Right ventricle myocardium superior (tissue), 1 donor: ENCODE measurements at places on chromosomes 1 and 21. TPM values are rescaled to one million over a fixed set of nuclear protein-coding genes. Genes with fewer than 3 reads are reported as not detected.

Gene LYPD8
- not detected for total RNA-seq

Gene NPPB
- 5.1 TPM for total RNA-seq

Gene MYOG
- not detected for total RNA-seq

Gene HHIPL2
- total RNA-seq = not detected

Gene KCNA2
- 0.70 TPM for total RNA-seq

Gene ENSA
- 108 TPM for total RNA-seq

DNA sequence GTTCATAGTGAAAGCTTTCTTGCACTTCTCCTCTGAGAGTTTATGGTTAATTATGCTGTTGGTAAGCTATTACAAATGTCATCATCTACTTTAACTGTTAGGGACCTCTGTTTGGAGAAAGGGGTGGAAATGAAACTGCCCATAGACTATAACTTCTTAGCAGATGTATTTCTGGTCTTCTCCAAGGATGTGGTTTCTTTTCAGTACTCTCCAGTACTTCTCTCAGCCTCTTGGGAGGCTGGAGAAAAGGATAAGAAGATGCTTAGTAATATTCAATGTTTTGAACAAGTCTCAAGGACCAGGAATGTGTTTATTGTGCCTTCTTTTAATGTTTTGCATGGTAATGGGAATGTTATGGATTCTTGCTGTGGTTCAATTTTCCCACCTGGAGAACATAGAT is 60.4 kb downstream of the LAMC2 start:
- no peak for DNase-seq

GRCh38 chr1:29753244-29753643 is 516.9 kb downstream of the PTPRU start:
- DNase-seq = no peak

DNA sequence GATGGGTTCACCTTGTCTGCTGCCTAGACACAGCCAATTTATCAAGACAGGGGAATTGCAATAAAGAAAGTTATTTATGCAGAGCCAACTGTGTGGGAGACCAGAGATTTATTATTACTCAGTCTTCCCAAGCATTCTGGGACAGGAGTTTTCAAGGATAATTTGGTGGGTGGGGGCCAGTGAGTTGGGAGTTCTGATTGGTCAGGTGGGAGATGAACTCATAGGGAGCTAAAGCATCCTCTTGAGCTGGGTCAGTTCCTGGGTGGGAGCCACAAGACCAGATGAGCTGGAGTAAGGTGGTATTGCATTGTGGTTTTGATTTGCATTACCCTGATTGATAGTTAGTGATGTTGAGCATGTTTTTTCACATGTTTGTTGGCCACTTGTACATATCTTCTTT is 86.1 kb downstream of the PRKAB2 start:
- DNase-seq = no peak

GRCh38 chr1:95168761-95169351 is 51.7 kb downstream of the TLCD4 start:
- DNase-seq = no peak

DNA sequence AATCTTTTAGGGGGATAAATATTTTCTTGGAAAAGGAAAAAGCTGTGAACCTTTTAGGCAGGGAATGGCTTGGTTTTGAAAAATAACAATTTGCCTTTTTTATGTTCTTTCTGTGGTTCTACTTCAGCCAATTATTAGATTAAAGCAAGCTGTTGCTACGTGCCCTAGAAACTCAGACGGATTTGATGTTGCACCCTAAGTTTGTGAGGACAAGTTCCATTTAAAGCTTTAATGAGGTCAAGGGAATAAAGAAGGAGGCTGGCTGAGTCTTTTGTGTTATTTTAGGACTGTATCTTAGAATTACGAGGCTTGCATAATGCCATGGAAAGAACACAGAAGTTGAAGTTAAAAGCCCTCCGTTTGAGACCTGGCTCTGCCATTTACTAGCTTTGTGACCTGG is 216.9 kb downstream of the NUF2 start:
- DNase-seq = no peak

GRCh38 chr1:160207771-160208556 is 2.8 kb downstream of the PEA15 start:
- DNase-seq = peak; percentile 54

DNA sequence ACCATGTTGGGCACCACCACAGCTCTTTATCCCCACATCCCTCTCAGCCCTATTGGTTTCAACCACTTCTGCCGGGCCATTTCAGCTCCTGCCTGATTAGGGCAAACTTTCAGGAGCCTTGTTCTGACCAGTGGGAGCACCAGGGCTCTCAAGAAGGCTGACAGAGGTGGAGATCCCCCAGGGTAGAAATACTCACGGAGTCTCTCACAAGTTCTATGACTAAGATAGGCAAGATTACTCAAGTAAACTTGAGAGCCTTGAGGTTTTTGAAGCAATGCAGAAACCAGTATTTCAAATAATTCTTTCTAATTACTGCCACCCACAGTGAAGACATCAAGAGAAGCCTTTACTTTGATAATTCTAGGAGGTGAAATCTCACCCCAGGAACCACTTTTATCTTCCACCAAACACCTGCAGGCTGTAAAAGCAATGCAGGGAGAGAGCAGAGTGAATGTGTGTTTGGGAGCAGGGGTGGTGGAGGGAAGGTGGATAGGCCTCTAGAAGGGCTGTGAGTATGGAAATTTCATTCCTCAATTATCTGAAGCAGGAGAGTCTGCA is 6.6 kb upstream of the PTCH2 start:
- no peak for DNase-seq

GRCh38 chr1:167291539-167292185 is 71.0 kb downstream of the POU2F1 start:
- DNase-seq = no peak

- peak; percentile 82 for DNase-seq
Measured at GRCh38 chr1:1777950-1778662, at the start of gene NADK. Gene NADK, minus strand, starts transcription at chr1:1778470. Its CDS starts 13,064 bp downstream, at chr1:1765406.

- no peak for DNase-seq
Measured at GRCh38 chr21:29521872-29522271, 223.2 kb downstream of the BACH1 start.

DNA sequence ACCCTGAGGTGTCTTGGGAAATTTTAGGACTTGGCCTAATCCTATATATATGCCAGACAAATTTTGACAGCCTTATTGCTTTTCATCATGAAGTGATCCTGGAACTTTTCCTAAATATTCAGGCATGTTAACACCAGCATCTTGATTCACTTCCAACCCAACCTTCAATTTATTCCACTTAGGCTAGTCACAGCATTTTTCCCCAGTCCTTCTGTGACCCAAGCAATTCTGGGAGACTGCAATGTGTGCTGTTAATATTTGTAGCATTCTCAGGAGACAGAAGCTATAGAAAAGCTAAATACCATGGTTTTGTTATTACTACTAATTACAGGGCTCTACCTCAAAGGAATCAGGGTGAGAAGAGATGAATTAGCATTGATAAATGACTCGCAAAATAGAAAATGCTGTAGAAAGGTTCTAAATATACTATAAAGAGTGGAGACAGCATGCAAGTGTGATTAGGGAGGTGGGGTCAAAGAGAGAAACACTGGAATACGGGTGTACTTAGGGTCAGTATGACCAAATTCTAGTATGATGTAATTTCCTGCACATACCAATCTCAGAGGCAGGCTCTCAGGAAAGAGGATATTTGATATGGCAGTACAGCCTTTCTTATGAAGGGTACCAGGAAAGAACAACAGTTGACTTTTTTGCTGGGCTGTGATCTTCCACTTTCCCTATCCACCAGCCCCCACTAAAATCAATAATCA is 29.1 kb downstream of the PRRX1 start:
- DNase-seq = no peak

DNA sequence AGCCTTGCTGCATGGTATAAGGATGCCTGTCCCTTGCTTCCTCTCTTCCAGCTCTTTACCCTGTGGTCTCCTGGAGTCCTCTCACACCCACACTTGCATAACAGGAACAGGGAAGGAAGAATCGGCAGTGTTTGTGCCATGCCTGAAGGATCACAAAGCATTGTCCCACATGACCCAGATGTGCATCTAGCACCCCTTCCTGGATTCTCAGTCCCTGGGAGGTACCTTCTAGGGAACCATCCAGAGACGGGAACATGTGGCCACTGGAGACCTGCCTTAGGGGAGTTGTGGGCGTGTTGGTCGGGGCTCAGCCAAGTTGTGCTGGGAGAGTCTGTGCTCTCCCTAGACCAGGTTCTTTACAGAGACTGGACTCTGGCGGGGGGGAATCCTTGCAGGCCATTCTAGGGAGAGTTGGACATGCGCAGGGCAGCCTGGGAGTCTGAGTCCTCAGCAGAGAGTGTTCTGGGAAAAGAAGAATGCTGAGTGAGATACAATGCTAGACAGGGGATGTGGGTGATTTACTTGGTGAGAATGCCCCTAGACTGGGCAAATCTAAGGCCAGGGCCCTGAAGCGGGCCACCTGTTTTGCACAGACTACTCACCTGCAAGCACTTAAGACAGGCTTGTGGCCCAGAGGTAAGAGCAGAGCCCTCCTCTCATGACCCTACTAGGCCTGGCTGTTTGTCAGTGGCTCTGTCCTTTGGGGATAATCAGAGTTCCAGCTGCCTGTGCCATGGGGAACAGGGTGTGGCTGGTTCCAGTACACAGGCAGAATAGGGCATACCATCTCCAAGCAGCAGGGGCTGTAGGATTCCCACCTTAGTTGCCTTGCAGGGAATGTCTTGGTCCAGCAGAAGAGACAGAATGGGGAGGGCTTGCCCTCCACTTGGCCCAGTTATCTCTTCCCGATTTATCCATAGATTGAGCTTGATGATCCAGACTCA is 89.8 kb downstream of the MAN1C1 start:
- no peak for DNase-seq

DNA sequence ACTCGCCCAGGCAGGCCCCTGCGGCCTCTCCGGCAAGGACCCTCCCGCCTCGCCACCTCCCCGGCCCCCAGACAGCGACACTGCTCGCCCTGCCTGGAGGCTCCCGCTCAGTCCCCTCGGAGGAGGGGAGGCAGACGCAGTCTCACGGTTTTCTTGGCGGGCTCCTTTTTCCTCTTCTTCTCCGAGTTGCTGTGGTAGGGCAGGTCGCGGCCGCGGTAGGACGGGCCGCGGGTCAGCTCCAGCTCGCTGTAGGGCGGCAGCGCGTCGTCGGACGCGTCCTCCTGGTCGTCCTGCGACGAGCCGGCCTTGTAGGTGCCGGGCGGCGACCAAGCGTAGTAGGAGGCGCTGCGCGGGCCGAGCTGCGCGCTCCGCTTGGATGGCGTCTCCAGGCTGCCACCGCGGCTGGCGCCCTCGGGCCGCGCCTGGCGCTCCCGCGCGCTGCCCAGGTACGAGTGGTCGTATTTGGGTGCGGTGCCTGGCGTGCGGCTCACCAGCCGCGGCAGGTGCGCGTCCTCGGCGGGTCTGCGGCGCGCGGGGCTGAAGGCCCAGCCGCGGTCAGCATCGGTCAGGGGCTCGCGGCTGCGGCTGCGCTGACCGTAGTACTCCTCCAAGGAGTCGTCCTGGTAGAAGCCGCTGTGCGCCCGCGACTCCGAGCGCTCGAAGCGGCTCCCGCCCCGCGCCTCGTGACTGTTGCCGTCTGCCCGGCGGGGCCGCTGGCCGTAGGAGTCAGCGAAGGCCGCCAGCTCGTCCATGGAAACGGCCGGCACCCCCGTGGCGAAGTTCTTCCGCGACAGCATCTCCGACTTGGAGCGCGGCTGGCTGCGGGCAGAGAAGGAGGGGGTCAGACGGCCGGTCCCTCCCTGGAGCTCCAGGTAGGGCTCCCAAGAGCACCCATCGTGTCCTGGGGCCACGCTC is 44.8 kb upstream of the TADA1 start:
- peak; percentile 38 for DNase-seq

DNA sequence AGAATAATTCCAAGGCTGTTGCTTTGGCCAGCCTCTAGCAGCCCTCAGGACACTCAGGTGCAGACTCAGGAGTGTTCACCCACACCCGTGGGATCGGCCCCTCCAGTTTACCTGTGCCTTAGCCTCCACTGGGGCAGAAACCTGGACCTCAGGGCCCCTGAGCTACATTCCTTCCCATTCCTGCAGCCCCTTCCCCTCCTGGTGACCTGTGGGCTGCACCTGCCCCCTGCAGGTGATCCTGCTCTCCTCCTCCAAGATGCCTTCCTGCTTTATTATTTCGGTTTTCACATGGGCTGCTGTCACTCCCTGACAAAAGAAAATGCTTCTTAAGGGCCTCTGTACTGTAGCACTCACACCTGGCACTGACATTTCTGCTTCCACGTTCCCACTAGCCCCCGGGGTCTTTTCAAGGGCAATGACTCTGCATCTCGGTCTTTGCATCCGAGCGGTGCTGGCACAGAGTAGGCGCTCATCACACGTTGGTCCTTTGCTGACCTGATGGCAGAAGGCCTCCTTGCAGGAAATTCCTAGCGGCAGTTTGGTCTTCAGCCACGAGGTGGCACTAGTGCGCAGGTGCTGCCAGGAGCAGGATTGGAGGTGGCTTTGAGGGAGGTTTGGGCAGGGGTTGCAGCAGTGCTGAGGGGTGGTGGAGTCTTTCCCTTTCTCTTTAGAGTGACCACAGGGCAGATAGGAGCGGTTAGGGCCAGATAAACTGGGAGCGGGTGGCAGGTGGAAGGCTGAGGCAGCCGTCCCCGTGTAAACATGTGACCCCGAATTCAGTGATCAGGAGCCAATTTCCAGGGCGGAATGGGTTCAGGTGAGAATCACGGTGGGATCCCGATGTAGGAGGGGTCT is 25.3 kb upstream of the ETV3 start:
- DNase-seq = peak; percentile 76

DNA sequence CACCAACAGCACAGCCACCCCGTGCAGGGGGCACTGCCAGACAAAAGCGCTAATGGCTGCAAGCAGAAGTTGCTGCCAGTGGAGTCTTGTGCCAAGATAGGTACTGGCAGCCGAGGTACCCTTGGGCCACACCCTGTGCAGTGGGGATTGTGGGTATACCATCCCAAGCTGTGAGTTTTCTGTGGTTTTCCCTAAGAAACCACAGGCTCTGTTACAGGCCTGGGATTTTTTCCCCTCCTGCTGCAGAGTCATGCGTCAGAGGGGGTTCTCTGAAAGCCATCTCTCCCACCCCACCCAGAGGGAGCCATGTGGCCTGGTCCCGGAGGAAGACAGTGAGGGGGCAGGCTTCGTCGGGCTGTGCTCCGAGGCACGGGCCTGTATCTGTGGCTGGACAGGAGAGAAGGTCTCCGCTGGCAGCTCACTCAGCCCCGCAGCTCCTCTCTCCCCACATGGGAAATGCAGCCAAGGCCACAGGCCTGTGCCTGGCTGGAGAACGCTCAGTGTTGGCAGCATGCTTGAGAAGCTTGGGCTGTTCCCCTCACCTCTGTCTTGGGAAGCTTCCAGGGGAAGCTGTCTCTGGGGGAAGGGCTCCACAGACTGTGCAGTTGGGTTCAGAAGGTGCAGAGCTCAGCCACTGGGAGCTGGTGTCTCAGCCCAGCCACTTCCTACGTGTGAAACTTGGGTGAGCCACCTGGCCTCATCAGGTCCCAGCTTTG is 42.5 kb downstream of the NEK2 start:
- peak; percentile 83 for DNase-seq

- DNase-seq = no peak
Measured at GRCh38 chr1:51000160-51000559, 30.1 kb downstream of the CDKN2C start.

- no peak for DNase-seq
Measured at GRCh38 chr1:67270541-67270940, 37.1 kb upstream of the IL12RB2 start.

GRCh38 chr1:220813013-220813412 is 26.3 kb downstream of the MTARC1 start:
- no peak for DNase-seq
